Effector memory CD4-positive, alpha-beta T cell (primary cell): ENCODE measurements at places on chromosomes 13 and 19.

- no peak for DNase-seq
These were observed 511.0 kb upstream of the HTR2A start for GRCh38 chr13:47407808-47408207.

DNA sequence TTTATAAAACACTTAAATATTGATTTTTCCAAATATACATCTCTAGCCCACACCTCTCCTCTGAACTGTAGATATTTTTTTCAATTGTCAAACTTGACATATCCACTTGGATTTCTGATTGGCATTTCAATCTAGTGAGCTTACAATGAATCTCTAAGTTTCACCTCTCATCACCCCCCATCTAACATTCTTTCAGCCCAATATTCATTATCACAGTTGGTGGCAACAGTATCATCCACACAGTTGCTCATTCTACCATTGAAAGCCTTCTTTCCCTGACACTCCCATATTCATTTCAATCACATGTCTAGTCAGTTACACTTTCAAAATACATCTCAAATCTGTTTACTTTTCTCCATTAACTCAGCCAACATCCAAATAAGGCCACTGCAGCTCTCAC lies 385.2 kb downstream of the PCDH20 start:
- no peak for DNase-seq

DNA sequence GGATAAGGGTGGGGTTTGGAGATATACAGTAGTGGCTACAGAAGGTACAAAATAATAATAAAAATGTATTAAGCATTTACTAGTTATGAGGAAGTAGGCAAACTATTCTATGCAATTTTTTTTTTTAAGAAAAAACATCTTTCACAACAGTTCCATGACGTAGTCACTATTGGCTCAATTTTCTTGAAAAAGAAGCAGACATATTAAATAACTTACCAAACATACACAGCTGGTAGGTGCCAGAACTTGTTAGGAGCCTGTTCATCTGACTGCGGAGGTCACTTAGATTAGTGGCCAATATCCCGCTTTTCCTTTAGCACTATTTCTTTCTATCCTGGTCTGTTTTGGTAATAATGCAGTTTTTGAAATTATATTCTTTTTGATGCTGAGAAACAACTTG lies 593.5 kb downstream of the KCTD12 start:
- DNase-seq: no peak

DNA sequence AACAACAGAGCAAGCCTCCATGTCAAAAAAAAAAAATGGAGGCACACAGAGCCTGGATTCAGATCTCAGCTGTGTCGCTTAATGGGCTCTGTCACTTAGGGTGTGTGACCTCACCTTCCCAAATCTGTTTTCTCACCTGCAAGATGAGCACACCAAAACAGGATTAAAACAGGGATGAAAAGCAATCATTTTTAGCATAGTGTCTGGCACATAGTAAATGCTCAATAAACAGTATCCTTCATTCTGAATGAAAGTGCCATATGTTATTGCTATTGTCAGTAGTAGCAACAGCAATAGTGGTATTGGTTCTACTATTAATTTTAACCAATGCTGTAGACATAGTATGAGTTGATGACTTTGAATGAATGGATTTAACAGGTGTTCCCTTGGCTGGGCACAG lies 23.3 kb downstream of the SAMD4B start:
- no peak for DNase-seq

- DNase-seq: no peak
These were observed 152.9 kb downstream of the SIPA1L3 start for GRCh38 chr19:38059897-38060296.

DNA sequence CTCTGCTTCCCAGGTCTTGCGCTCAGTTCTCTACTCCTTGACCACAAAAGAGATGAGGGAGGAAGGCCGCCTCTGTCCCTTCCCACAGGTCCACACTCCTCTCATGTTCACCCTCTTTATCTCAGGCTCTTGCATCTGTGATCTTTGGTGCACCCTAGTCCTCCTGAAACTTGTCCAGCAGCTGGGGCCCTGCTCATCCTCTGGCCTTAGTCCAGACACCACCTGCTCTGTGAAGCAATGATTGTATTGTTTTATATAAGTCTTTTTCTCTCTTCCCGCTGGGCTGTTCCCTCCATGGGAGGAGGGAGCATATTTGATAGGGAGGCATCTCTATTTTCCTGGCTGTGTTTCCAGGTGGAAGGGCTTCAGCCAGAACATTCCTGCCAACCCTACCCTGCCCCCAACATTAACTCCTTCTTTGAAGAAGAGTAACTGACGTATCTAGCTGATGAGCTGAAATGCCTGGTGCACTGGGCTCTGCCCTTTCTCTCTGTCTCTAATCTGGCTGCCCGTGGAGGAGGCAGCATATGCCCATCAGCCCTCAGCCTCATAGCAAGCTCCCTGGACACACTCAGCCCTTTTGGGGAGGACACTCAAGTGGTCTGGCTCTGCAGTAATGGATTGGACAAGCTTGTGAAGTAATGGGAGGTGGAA lies 38.2 kb upstream of the SIAH3 start:
- DNase-seq: no peak

DNA sequence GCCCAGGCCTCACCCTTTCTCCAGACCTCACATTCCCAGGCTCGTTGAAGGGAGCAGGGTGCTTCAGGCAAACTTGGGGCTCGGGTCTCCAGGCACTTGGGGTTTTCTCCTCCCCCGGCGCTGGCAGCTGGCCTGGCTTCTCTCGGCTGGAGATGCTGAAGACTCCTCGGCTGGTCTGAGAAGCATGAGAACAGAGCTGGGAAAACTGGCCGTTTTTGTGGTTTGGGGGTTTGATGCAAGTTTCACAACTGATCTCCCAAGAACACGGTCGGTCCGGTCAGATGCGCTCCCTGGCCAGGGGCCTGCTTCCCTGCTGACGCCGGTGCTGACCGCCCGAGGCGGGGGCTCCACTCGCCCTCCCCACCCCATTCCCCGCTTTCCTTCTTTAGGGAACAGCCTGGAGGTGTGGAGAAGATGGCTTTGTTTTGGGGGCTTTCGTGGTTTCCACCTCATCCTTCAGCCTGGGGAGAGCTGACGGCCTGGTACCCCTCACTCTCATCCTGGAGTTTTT lies 35.3 kb downstream of the CEBPA start:
- no peak for DNase-seq

DNA sequence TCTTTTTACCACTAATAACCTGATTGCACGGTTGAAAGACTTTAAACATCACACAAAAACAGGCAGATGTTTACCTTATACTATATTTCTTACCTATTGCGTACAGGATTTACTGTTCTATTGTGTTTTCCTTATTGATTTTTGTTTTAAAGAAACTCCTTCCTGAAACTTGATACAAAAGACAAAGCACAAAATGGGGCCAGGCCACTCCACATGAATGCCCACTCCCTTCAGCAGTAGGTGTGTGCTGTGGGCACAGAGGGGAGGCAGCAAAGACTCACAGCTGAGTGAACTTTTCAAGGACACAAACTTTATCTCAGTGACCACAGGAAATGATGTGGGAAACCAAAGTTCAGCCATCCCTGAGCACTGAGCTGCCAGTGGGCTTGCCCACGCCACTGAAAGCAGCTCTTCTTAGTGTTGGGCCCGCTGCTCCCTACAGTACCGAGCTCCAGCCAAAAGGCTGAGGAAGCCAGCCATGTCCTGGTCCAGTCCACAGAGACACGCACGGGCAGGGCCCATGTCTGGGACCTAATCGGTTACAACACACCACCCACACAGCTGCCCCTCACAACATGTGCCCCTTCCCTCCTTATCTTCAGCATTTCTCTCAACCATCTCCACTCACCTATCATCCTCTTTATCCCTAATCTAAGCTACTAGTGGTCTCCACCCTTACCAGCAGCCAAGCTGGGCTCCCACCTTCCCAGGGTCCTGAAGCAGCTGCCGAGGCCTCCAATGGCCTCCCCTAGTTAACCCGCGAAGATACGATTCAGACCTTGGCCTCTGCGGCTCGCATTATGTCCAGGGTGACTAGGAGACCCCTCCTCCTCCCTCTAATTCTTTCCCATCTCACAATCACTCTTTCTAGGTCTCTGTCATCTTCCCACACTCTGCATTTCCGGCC lies 39.5 kb downstream of the ATP7B start:
- DNase-seq: no peak

GRCh38 chr19:35757231-35757748 lies 461 bp upstream of the HSPB6 start:
- no peak for DNase-seq

DNA sequence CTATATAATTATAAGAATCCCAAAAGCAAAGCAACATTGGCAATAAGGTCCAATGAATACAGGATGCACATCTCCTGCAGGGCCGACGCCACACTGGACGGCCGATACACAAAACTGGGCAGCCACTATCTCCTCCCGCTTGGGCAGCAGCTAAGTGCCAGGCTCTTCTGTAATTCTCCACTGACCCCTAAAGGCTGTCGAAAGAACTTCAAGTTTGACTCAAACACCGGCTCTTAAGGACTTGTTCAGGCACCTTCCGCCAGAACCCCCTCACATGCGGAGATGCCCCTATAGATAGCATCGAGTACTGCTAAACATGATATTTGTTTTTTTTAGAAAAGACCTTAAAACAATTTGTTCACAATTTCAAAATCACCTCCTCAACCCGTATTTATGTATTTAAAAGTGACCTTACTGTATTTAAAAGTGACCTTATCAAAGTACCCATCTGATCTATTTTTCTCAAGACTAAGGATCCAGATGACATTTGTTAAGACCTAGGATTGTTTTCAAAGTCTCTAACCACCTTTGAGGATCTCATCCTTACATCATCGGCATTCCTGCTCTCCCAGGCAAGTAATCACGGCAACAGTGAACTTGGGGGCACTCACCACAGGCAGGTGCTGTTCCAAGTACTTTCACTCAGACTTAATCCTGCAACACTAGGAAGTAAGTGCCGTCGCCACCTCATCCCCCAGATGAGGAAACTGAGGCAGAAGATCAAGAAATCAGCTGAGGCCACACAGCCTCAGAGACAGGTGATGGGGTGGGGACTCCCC lies 77.8 kb downstream of the TUBGCP3 start:
- DNase-seq: no peak

GRCh38 chr19:58181902-58182576 lies 822 bp upstream of the ZNF274 start:
- DNase-seq: peak; percentile 28

DNA sequence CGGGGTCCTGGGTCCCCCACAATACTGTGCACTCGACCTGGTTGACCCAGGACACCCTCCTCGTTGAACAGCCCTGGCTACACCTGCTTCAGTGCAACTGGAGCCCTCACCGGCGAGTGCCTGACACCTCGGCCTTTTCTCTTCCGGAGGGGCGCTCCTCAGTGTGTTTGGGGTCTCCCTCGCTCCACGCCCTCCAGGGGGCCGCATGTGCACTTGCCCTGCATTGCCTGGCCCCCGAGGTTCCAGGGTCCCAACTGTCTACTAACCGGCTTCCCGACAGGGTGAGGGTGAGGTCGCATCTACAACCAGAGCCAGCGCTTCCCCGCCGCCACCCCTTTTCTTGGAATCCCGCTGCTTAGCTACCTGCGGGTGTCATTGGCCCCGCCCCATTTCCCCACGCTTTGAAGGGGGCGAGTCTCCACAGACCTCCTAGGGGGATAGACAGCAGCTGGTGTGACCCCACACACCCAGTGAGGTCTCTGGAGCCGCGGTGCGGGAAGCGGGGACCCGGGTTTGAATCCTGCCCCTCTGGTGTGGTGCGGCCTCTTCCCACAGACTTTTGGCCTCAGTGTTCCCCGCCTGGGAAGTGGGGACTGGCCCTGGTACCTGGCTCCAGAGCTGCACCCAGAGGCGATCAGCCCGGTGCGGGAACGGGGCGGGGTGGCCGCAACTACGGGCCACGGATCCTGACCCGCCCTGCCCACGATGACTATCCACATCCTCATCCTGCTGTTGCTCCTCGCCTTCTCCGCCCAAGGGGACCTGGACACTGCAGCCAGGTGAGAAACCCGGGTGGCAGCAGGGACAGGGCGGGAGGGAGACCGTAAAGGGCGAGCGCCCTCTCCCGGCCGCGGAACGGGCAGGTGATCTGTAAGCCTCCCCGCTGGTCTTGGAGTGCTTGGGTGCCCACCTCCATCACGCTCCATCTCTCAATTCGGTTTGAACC lies at the start of gene ADM5:
Gene ADM5 (plus strand): TSS at position 462 of the 946 bp plus-strand sequence. CDS start 244 bp downstream, at position 706.
- no peak for DNase-seq

DNA sequence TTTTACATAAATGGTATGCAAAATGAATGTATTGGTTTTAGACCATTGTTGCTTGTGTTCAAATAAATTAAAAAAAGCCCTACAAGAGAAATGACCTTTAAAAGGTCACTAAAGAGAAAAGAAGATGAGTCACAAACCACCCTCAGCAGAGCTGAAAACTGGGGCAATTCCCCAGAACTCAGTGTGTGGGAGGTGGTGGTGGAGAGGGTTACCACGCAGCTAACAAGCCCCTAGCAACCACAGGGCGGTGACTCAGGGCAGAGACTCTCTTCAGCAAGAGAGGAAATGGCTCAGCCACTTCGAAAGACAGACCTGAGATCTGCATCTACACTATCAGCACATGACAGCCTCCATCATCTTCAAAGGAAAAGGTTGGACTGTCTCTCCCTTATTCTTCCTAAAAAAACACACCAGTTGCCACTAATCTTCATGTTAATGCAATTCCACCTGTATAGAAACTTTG lies 29.4 kb upstream of the NDFIP2 start:
- DNase-seq: peak; percentile 74

DNA sequence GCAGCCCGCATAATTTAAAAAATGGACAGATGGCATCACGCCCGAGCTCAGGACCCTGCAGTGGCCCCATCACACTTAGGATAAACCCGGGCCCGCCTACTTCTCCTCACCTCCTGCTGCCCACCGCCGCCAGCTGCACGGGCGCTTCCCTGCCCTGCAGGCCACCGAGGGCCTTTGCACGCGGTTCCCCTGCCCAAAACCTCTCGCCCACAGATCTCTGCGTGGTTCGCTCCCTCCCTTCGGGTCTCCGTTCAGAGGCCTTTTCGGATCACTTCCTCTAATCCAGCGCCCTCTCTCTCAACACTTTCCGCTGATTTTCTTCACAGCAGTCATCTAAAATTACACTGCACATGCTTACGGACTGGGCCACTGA lies 1.8 kb downstream of the SHISA7 start:
- DNase-seq: no peak

DNA sequence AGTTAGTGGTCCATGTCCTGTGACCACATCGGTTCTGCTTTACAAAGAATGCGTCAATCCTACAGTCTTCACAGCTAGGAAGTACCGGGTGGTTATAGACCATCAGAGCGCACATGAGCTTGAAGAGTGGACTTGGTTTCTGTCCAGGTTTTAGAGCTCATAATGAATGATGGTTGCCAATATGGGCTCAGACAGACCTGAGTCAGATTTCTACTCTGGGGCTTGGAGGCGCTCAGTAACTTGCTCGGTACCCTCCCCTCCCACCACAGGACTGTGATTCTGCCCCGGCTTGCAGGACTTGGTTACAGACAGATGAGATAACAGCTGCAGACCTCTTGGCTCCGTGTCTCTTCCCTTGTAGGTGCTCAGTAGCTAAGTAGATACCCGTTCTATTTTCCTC lies 284.7 kb downstream of the TSHZ3 start:
- DNase-seq: no peak

DNA sequence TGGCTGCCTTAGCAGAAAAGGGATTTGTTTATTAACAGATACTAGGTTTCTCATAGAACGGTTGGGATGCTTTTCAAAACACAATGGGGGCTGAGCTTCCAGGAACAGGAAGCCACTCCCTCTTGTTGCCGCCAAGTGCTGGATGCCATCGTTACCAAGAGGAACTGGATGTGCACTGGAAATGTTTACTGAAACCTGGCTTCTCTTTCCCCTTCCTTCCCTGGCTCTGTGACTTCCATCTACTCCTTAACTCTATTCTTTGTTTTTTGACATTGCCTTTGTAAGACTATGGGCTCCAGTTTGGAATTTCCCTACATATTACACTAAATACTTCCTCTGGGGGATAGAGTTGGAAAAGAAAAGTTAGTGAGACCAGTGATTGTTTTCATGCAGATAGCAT lies 11.7 kb upstream of the KL start:
- no peak for DNase-seq
